PC-9 (cell line): ENCODE measurements at places on chromosomes 5 and 9. TPM values are rescaled to one million over a fixed set of nuclear protein-coding genes. Genes with fewer than 3 reads are reported as not detected.

GRCh38 chr5:59125011-59125961, 542.4 kb downstream of the RAB3C start:
- no peak overlapping the region for H3K27ac ChIP-seq
- peaks cover 11% of the 10 kb centered on the region; the same call in 1 of the 2 replicates for H3K4me1 ChIP-seq
- no peak for DNase-seq
- no peaks in the 10 kb centered on the region for H3K36me3 ChIP-seq

Gene ADAMTSL2
- total RNA-seq: 0.39 and 0.50 TPM in 2 replicates

DNA sequence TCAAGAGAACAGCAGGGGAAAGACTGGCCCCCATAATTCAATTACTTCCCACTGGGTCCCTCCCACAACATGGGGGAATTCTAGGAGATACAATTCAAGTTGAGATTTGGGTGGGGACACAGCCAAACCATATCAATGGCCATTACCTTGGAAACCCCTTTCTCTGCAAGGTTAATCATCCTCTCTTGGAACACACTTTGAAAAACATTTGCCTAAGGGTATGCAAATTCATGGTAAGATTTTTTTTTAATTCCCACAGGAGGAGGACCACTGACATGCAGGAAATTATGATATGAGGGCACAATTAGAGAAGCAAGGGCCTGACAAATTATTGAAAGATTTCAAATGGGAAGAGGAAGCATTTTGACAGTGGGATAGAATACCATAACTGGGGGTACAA, 61.7 kb upstream of the NIPAL4 start:
- no peaks in the 10 kb centered on the region for H3K27me3 ChIP-seq
- DNase-seq: no peak
- no peaks in the 10 kb centered on the region for H3K36me3 ChIP-seq
- H3K4me1 ChIP-seq: no peaks in the 10 kb centered on the region

Gene CCNJL
- total RNA-seq: 33.9 and 34.7 TPM in 2 replicates

- H3K4me1 ChIP-seq: peaks cover 25% of the 10 kb centered on the region
- no peak overlapping the region for H3K27ac ChIP-seq
- DNase-seq: no peak
- no peaks in the 10 kb centered on the region for H3K27me3 ChIP-seq
- H3K36me3 ChIP-seq: peaks cover 4% of the 10 kb centered on the region; the same call in 1 of the 2 replicates
Observed at GRCh38 chr5:75461679-75462078, 49.8 kb downstream of the CERT1 start.

DNA sequence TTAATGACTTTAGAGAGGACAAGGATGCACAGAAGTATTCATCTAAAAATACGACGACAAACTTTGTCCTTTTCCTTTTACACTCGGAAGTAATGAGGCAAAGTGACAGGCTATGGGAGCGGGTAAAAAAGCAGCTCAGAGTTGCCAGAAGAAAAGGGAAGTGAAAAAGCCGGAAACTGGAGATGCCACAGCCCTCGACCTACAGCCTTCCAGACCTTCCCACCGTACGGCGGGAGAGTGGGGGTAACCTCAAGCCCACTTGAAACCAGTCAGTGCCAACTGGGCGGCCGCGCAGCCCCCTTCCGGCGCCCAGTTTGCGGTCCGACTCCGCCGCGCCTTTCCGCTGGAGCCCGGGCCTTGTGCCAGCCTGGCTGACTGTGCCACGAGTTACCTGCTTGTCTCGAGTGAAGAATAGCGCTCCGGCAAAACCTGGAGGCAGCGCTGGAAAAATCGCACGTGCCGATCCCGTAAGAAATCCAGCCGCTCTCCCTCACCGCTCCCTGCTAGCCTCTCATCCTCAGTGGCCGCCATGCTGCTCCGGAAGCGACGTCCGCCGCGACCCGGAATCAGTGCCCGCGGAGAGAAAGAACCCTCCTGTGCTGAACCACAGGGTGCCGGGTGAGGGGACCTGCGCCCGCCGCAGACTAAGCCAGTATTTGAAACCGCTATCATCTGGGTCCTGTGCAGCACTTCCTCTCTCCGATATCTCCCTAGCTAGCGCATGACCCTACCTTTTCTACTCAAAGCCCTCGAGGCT, at the start of gene PGGT1B:
TSS of gene PGGT1B (minus strand) at position 557 of the 757 bp plus-strand sequence. CDS start at position 531, 26 bp downstream.
- peak within 1 kb of the TSS; percentile 63 for H3K27ac ChIP-seq
- H3K36me3 ChIP-seq: no peaks in the 10 kb centered on the region
- H3K4me3 ChIP-seq: peak within 1 kb of the TSS; percentile 86
- H3K27me3 ChIP-seq: no peaks in the 10 kb centered on the region
- peaks cover 22% of the 10 kb centered on the region for H3K4me1 ChIP-seq
